NCI-H1105 (cell line): ENCODE measurements at places on chromosomes 11 and 22.
A peak's percentile ranks its signal among the peaks of the same experiment; 100 is the strongest.

- DNase-seq = no peak
Measured at GRCh38 chr11:2382936-2383851, 6.1 kb downstream of the CD81 start.

DNA sequence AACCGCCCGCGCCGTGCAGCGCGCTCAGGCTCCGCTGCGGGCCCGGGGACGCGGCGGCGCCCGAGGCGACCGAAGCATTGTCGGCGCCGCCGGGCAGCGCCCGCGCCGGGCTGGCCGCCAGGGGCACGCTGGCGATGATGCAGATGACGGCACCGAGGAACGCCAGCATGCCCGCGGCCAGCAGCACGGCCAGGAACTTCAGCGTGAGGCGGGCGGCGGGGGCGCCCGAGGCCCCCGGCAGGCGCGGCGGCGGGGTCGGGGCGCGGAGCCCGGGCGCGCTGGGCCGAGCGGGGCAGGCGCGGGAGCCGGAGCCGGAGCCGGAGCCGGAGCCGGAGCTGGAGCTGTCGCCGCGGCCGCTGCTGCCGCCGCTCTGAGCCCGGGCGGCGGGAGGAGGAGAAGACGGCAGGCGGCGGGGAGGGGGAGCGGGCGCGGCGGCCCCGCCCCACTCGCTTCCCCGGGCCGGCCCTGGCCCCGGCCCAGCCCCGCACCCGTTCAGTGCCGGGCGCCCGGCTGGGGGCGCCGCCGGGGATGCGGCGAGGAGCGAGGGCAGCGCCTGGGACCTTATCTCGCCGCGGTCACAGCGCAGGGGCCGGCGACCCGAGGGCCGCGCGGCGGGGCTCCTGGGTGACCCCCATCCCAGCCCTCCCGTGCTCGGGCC, at the start of gene NPTXR:
Gene NPTXR (minus strand): TSS at position 372 of the 658 bp plus-strand sequence.
- DNase-seq = peak; percentile 60

- no peak for DNase-seq
Measured at GRCh38 chr11:76742902-76743301, 40.3 kb upstream of the TSKU start.

- no peak for DNase-seq
Measured at GRCh38 chr11:64318766-64319761, 1.1 kb downstream of the PRDX5 start.

GRCh38 chr11:20258376-20258895, 98.2 kb upstream of the DBX1 start:
- no peak for DNase-seq

- no peak for DNase-seq
Measured at GRCh38 chr22:32684822-32685187, 116.7 kb upstream of the TIMP3 start.

DNA sequence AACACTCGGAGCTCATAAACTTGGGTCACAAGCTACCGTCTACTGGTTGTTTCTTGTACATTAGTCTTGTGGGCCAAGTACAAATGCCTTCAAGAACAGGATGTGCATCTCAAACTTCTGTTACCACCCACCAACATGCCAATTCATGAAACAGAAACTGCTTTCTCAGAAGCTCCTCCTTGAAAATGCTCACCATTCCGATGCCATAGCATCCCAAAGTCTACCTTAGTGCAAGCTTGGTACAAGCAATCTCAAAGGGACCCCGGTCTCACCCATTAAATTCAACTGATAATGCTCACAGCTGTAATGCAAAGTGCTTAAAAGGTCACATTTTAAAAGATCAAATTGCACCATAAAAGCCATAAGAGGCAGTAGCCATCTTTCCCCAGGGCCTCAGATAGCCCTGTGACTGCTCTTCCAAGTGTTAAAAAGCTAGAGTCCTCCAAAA, 31.8 kb upstream of the CCDC34 start:
- no peak for DNase-seq

- no peak for DNase-seq
Measured at GRCh38 chr11:114815761-114816160, 137.4 kb downstream of the NXPE2 start.

- no peak for DNase-seq
Measured at GRCh38 chr11:105937738-105938137, 84.3 kb downstream of the MSANTD4 start.

GRCh38 chr11:130642994-130643393, 194.5 kb downstream of the ADAMTS15 start:
- DNase-seq = no peak

GRCh38 chr11:102110761-102111010, 439 bp downstream of the YAP1 start:
- no peak for DNase-seq

GRCh38 chr22:43202326-43202725, 15.4 kb upstream of the TTLL12 start:
- no peak for DNase-seq

GRCh38 chr22:46896166-46896565, 133.7 kb downstream of the TBC1D22A start:
- DNase-seq = no peak

- no peak for DNase-seq
Measured at GRCh38 chr11:15622231-15622890, 507.6 kb downstream of the INSC start.

- DNase-seq = no peak
Measured at GRCh38 chr11:18223591-18224387, 12.8 kb downstream of the SAA4 start.

DNA sequence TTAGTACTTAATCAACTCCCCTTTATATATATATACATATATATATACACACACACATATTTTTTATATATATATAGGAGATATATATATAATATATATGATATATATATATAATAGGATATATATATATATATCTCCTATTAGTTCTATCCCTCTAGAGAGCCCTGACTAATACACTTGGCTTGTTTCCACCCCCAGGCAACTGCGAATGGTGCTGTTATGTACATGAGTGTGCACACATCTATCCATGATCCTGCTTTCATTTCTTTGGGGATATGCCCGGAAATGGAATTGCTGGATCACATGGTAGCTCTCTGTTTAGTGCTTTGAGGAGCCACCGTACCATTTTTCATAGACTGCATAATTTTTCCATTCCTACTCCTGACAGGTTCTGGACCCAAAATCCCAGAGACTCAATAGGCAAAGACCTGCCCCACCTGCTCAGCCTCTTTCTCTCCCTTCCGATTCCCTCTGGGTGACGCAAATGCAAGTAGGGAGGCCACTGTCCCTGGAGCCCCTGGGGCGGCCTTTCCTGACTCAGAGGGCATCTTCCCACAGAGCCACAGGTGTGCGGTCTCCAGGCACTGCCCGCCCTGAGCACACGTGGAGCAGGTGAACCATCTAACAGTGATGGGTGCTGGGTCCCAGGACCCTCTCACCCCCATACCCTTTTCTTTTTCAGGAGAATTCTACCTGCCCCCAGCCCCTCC, 12.0 kb downstream of the FGF3 start:
- DNase-seq = no peak

- no peak for DNase-seq
Measured at GRCh38 chr11:573146-573759, 3.0 kb upstream of the PHRF1 start.

- DNase-seq = no peak
Measured at GRCh38 chr11:114890038-114890437, 211.7 kb downstream of the NXPE2 start.

DNA sequence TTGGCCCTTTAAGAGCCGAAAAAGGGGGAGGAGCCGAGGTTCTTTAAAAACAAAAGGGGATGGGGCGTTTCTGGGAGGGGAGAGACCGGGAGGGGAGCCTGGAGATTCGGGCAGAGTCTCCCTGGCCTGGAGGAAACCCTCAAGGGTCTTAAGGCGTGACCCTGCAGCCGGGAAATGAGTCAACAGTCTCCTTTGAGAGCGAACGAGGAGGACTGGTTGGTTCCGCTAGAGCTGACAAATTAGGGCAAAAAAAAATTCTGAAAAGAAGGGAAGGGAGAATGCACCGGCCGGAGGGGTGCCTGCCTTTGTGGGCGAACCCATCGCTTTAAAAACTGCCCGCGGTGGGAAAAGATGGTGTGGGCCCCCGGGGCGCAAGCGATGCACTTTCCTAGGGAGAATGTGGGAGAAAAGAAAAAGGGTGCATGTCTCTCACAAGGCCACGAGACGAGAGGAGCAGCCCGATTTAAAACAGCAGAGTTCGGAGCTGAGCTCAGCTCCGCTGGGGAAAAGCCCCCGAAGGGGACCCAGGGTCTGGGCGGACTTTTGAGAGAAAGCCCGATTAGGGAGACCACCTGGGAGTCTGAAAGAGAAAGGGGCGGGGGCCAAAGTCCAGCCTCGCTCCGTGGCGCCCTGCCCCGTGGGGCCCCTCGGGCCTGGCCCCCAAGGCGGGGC, 874 bp downstream of the ZFTA start:
- peak; percentile 52 for DNase-seq

GRCh38 chr22:48182031-48182430, 1419.6 kb downstream of the TBC1D22A start:
- DNase-seq = no peak

DNA sequence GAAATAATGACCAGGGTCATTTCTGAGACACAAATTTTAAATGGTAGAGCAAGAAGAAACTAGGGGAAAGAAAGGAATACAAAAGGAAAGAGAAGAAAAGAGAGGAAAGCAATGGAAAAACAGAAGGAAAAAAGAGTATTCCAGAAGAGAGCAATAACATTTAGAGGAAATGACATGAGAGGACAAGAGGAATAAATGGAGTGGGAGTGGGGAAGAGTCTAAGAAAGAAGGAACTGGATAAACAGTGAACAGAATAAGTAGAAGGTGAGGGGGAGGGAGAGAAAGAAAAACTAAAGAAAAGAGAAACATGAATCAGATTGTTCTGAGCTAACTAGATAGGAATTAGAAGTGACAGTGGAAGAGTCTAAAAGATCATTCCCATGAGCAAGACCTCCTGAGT, 28.4 kb downstream of the PRDM10 start:
- DNase-seq = no peak

DNA sequence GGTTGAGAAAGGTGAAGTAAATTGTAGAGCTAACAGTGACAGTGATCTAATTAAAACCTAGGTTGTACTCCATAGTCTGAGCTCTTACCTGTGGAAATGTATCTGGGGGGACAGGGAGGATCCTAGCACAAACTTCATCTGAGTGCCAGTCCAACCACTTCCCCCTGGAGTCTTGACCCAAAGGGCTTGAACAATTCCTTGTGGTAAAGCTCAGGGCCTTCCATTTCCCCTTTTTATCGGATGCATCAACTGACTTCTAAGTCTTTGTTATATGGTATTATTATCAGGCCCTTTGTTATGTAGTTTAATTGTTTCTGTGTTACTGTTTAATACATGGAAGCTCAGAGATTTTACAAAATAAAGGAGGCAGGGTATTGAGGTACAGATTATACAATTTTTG, 140.2 kb upstream of the SESN3 start:
- no peak for DNase-seq

DNA sequence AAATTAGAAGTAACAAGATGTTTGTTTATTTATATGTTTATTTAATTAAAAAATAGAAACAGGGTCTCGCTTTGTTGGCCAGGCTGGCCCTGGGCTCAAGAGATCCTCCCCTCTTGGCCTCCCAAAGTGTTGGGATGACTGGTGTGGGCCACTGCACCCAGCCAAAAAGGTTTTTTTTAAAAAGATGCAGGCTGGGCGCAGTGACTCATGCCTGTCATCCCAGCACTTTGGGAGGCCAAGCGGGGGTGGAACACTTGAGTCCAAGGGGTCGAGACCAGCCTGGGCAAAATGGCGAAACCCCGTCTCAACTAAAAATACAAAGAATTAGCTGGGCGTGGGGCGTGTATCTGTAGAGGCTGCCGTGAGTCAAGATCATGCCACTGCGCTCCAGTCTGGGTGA, 13.4 kb downstream of the DRD4 start:
- DNase-seq = no peak

GRCh38 chr11:110425751-110426545, 3.8 kb upstream of the FDX1 start:
- no peak for DNase-seq

DNA sequence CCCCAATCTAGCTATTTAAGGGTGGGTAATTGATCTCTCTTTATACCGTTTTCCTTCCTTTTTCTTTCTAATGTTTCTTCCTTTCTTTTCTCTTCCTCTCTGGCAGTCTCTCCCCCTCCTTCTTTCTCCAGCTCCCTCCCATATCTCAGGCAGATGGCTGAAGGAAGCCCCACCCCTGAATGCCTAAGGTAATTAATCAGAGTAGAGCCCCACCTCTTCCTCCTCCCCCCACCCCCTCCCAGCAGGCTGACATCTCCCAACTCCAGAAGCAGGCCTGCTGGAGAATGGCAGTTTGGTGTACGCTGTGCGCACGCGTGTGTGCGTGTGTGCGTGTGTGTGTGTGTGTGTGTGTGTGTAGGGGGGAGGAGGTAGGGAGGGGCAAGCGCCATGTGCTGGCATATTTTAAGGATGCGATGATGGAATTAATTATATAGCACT, 122.6 kb downstream of the APOL5 start:
- DNase-seq = peak; percentile 92

GRCh38 chr11:134637091-134638015, 225.3 kb upstream of the B3GAT1 start:
- no peak for DNase-seq

- no peak for DNase-seq
Measured at GRCh38 chr11:94837317-94837716, 69.2 kb downstream of the AMOTL1 start.

GRCh38 chr22:20981787-20982562, at the start of gene LZTR1:
LZTR1 (plus strand) TSS chr22:20982297; CDS start chr22:20982372, 75 bp downstream.
- DNase-seq = peak; percentile 40

DNA sequence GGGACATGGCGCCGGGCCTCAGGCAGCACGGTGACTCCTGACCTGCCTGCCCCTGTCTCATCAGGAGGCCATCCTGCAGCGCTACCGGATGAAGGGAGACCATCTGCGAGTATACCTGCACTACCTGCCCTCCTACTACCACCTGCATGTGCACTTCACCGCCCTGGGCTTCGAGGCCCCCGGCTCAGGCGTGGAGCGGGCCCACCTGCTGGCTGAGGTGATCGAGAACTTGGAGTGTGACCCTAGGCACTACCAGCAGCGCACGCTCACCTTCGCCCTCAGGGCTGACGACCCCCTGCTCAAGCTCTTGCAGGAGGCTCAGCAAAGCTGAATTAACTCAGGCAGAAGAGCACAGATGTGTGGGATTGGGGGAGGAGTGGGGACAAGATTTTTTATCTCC, 10.2 kb upstream of the ST3GAL4 start:
- DNase-seq = no peak

DNA sequence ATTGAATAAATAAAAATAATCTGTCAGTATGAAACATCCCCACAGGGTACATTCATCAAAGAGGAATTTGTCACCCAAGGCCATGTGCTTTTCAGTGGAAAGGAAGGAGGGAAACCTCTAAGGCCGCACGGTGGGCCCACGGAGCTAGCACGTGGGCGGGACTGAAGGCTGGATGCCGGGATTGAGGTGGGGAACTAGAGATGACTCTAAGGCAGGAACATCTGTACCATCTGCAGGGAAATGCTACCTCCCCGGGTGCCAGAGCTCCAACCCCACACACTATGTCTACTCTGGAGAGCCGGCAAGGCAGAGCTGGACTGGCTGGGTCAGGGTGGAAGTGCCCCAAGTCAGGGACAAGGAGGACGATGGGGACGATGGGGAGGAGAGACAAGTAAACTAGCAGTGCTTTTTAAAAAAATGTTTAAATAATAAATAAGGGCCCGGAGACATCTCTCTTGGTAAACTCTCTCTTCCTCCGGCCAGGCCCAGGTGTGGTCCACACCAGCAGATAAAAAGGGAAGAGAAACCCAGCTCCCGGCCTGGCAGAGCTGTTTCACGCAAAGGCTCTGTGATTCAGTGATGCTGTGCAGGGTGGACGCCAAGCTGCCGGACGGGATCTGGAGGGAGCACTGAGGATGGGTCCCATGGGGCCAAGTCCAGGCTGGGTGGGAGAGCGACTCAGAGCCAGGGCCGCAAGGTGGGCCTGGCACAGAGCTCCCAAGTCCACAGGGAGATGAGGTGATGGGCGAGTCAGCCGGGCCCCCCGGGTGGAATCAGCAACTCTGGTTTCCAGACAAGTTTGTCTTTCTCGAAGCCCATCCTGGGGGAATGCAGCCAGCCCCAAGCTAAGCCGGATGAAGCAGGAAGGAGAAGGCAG, 5.8 kb downstream of the LIF start:
- DNase-seq = no peak
